ENCODE measurements at places on chromosomes 3 and 15. TPM values are rescaled to one million over a fixed set of nuclear protein-coding genes. Genes with fewer than 3 reads are reported as not detected.
A peak's percentile ranks its signal among the peaks of the same experiment; 100 is the strongest.

GRCh38 chr3:183158113-183158512, 4.4 kb downstream of the LAMP3 start:
- DNase-seq, result no peak
- H3K4me3 ChIP-seq, result no peak overlapping the region

- no peak for DNase-seq
- no peaks in the 10 kb centered on the region for H3K36me3 ChIP-seq
- H3K4me3 ChIP-seq, result no peak overlapping the region
- no peaks in the 10 kb centered on the region for H3K27me3 ChIP-seq
- H3K4me1 ChIP-seq, result no peaks in the 10 kb centered on the region
Observed at GRCh38 chr3:168325684-168326083, 230.0 kb upstream of the GOLIM4 start.

GRCh38 chr3:185728630-185729336, 96.1 kb downstream of the IGF2BP2 start:
- no peaks in the 10 kb centered on the region for H3K4me1 ChIP-seq
- H3K4me3 ChIP-seq, result no peak overlapping the region
- H3K27ac ChIP-seq, result no peak overlapping the region
- H3K36me3 ChIP-seq, result no peaks in the 10 kb centered on the region

DNA sequence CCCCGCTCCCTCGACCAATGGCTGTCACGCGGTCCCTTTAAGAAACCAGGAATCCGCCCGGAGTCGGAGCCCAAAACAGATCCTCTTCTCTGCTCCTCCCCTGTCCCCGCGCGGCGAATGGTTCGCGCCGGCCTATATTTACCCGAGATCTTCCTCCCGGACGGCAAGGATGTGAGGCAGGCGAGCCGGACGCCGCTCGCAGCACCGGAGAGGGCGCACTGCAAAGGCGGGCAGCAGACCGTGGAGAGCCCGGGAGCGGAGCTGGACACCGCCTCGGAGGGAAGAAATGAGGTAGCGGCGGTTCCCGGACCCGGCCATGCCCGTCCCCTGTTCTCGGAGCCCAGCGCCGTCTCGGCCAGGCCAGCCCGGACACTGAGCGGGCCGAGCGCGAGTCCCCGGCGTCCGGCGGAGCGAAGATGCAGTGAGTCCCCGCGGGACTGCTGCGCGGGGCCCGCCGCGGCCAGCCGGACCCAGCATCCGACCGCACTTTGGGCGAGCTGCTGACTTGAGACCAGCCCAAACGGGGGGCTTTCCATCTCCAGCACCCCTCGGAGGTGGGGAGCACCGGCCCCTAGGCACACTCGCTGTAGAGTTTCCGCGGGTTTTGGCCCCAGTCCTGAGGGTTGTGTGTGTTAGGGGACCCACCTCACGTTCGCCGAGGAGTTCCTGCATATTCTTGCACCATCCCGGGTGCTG, at the start of gene FAM43A:
TSS of gene FAM43A (plus strand) at position 166 of the 696 bp plus-strand sequence. CDS start 944 bp downstream, outside the sequence.
- peak within 1 kb of the TSS; percentile 63 for H3K27ac ChIP-seq
- DNase-seq, result peak; percentile 94
- H3K4me3 ChIP-seq, result peak within 1 kb of the TSS; percentile 83
- H3K27me3 ChIP-seq, result peaks cover 53% of the 10 kb centered on the region
- peaks cover 53% of the 10 kb centered on the region for H3K4me1 ChIP-seq
- peaks cover 2% of the 10 kb centered on the region for H3K36me3 ChIP-seq

DNA sequence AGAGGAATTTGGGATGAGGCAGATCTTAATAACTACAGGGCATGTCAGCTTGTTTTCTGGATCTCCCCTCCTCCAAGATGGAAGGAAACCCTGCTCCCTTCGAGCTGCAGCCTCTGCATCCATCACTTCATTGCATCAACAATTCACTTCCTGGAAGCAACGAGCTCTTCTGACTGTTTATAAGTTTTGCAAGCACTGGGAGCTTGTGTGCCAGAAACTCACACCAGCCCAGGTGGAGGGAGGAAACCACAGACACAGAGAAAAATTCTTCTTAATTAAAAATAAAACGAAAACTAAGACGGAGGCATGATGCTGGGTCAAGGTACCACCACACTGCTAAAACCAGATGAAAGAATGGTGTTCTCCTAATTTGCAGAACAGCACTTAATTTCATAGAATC, 10.6 kb downstream of the LRIG1 start:
- peak; percentile 83 for DNase-seq
- peak overlapping the region; percentile 88 for H3K27ac ChIP-seq
- H3K36me3 ChIP-seq, result peaks cover 25% of the 10 kb centered on the region
- H3K4me3 ChIP-seq, result peak overlapping the region; percentile 77
- peaks cover 82% of the 10 kb centered on the region for H3K4me1 ChIP-seq

DNA sequence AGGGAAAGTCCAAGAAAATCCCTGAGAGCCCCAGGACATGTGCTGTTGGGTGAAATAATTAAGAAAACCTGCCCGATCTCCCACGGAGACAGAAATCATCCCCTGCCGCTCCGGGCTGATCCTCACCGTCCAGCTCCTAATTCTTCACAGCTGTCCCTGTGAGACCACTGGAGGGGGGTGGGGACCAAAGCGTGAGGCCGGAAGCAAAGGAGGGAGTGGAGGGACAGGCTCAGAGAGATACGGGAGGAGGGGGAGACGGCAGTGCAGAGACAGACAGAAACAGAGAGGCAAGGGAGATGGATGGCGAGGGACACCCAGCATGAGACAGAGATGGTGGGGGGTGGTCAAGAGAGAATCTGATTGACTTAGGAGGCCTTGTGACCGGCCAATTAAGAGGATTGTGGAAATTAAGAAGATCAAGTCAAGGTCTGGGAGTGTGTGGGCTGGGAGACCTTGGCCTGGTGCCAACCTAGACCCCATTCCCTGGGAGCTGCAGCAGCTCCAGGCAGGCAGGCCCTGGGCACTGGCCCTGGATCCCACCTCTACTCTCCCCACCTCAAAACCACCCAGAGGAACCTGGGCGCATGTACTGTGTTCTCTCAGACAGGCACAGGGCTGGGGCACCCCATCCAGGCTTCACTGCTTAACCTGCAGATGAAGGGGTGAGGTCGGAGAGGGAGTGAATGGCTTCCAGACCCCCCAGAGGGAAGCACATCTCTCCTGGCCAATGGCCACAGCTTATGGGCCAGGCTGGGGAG, 113.2 kb upstream of the ALDH1A3 start:
- no peak overlapping the region for H3K27ac ChIP-seq
- no peaks in the 10 kb centered on the region for H3K36me3 ChIP-seq
- DNase-seq, result no peak
- no peak overlapping the region for H3K4me3 ChIP-seq
- H3K4me1 ChIP-seq, result no peaks in the 10 kb centered on the region

GRCh38 chr15:57411945-57412768, 35.9 kb downstream of the CGNL1 start:
- peaks cover 9% of the 10 kb centered on the region for H3K27me3 ChIP-seq
- no peak for DNase-seq
- no peaks in the 10 kb centered on the region for H3K36me3 ChIP-seq
- no peaks in the 10 kb centered on the region for H3K4me1 ChIP-seq

GRCh38 chr15:53976844-53977392, 1.3 kb upstream of the UNC13C start:
- peaks cover 21% of the 10 kb centered on the region for H3K27me3 ChIP-seq
- H3K36me3 ChIP-seq, result no peaks in the 10 kb centered on the region
- no peak overlapping the region for H3K27ac ChIP-seq
- no peak overlapping the region for H3K4me3 ChIP-seq

DNA sequence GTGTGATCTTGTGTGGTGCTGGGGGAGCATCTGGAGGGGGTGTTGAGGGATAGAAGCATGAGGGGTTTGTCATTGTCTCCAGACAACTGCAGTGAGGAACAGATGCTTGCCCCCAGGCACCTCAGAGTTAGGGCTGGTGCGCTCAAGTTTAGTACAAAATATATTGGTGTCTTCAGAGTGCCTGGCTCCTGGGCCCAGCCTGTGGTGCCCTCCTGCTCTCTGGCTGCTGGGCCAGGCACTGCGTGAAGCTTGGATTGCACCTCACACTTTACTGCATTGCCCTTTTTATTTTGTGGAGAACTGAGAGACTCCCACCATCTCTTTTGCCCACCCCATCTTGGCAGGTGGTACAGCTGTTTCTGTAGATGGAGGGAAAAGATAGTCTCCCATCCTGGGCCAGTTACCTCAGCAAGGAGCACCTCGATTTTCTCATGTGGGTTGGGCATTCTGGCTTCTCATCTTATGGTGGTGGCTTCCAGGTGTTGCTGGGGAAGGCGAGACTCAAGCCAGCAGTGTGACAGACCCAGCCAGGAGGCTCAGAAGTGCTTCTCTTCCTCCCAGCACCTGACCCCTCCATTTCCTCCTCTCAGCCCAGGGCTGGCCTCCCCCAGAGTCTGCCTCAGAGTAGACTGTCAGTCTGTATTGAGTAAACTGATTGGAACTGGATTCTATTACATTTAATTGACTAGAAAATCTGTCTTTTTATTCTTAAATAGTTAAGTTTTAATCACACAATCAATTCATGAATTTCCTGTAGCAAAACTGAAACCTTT, 140.5 kb downstream of the DNAJB8 start:
- H3K4me1 ChIP-seq, result peaks cover 16% of the 10 kb centered on the region
- no peaks in the 10 kb centered on the region for H3K36me3 ChIP-seq
- peak overlapping the region; percentile 68 for H3K27ac ChIP-seq
- no peaks in the 10 kb centered on the region for H3K27me3 ChIP-seq
- no peak overlapping the region for H3K4me3 ChIP-seq
- no peak for DNase-seq

GRCh38 chr15:43487271-43487895, 5.6 kb downstream of the TP53BP1 start:
- peaks cover 21% of the 10 kb centered on the region for H3K4me1 ChIP-seq
- H3K27ac ChIP-seq, result no peak overlapping the region
- no peak overlapping the region for H3K4me3 ChIP-seq
- DNase-seq, result no peak
- H3K27me3 ChIP-seq, result no peaks in the 10 kb centered on the region

DNA sequence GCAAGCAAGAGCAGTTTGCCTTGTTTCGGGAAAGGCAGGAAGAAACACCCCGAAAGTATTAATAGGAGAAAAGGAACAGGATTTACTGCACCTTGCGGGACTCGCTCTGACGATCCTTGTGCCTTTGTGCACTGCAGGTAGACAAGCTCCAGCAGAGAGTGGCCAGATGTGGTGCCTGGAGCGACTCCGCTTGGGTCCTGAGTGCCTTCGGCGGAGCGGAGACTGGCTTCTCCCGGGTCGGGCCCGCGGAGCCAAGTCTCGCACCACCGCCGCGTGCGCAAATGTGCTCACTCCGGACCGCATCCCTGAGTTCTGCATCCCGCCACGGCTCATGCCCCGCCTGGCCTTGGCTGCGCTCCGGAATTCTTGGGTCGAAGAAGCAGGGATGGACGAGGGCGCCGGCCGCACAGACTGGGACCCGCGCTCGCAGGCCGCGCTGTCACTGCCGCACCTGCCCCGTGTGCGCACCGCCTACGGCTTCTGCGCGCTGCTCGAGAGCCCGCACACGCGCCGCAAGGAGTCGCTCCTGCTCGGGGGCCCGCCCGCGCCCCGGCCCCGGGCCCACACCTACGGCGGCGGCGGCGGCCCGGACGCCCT, 769 bp downstream of the C2CD4A start:
- H3K36me3 ChIP-seq, result peaks cover 2% of the 10 kb centered on the region
- H3K27me3 ChIP-seq, result peaks cover 54% of the 10 kb centered on the region
- H3K4me3 ChIP-seq, result peak overlapping the region; percentile 78
- peak; percentile 75 for DNase-seq
- H3K27ac ChIP-seq, result peak overlapping the region; percentile 14

DNA sequence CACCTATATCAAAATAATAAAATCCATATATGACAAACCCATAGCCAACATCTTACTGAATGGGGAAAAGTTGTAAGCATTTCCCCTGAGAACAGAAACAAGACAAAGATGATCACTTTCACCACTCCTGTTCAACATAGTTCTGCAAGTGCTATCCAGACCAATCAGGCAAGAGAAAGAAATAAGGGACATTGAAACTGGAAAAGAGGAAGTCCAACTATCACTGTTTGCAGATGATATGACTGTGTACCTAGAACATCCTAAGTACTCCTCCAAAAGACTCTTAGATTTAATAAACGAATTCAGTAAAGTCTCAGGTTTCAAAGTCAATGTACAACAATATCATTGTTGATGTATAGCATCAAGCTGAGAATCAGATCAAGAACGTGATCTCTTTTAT, 35.6 kb upstream of the FGF7 start:
- H3K4me3 ChIP-seq, result no peak overlapping the region
- H3K27ac ChIP-seq, result no peak overlapping the region
- DNase-seq, result no peak

- no peak for DNase-seq
- H3K4me3 ChIP-seq, result no peak overlapping the region
- H3K27me3 ChIP-seq, result peaks cover 9% of the 10 kb centered on the region
- H3K27ac ChIP-seq, result peak overlapping the region; percentile 10
- no peaks in the 10 kb centered on the region for H3K36me3 ChIP-seq
Observed at GRCh38 chr3:10516544-10517452, 11.4 kb upstream of the ATP2B2 start.

DNA sequence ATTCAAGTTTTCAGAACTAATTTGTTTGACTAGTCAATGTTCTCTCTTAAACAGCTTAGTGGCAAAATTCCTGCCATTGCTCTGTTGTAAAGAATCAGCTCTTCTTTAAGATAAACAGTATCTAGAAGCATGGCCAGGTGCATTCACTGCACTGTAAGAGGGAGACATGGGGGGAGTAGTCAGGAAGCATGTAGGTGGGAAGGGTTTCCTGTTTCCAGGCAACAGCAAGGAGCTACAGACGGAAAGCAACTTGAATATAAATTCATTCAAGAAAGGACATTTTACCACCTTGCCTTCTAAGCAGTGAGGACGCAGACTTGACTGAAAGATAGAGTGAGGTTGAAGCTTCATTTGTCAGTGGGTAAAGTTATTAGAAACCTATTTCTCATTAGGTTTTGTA, 55.3 kb downstream of the BBX start:
- H3K27ac ChIP-seq, result no peak overlapping the region
- no peaks in the 10 kb centered on the region for H3K36me3 ChIP-seq
- peaks cover 11% of the 10 kb centered on the region for H3K4me1 ChIP-seq
- H3K4me3 ChIP-seq, result no peak overlapping the region
- no peaks in the 10 kb centered on the region for H3K27me3 ChIP-seq
- DNase-seq, result no peak

DNA sequence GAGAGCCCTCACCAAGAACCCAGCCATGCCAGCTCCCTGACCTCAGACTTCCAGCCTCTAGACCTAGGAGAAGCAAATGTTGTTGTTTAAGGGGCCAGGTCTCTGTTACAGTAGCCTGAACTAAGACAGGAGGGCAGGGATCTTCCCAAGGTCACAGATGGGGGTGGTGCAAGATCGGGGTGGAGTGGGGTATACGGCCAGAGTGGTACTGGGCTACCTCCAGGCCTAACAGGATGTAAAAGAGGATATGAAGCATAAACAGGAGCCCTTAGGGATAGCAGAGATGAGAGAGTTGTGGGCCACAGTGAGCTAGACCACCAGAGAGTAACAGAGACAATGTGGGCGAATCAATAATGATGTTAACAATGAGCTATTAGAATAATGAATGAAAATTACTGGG, 82.9 kb downstream of the TOP2B start:
- no peaks in the 10 kb centered on the region for H3K4me1 ChIP-seq
- no peak for DNase-seq
- peaks cover 1% of the 10 kb centered on the region for H3K27me3 ChIP-seq
- H3K36me3 ChIP-seq, result no peaks in the 10 kb centered on the region
- H3K27ac ChIP-seq, result no peak overlapping the region

KLHL40 gene
- not detected for total RNA-seq

LINGO1 gene
- total RNA-seq, result not detected

SELENOT gene
- 135 TPM for total RNA-seq

SI gene
- total RNA-seq, result not detected

PLA2G4E gene
- not detected for total RNA-seq

CCDC191 gene
- total RNA-seq, result 0.66 TPM

LTK gene
- not detected for total RNA-seq

SKOR1 gene
- 0.09 TPM for total RNA-seq

BFSP2 gene
- not detected for total RNA-seq

Data from activated CD4-positive, alpha-beta T cell treated with anti-CD3 and anti-CD28 coated beads, Interleukin-2, amount 10 ng/mL, durations not matched to agents 24 days and 14 days (primary cell).